Activated naive CD4-positive, alpha-beta T cell treated with Interleukin-2 at 50 U/mL for 16 hours (primary cell): ENCODE measurements at places on chromosomes 16 and 17.

DNA sequence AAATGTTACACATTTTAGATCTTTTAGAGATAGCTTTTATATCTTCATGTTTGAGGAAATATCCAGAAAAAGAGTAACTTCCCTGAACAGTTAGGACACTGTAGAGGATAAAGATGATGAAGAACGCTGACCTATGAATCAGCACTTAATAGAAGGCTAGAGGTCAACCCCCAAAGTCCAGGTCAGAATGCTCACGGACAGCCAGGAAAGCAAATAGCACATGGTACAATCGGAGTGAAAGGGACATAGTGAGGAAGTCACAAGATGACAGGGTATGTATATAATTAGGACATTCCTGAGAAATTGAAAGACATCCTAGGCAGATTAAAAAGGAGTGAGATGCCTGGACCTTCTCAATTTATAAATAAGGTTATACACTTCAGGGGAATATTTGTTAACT lies 55.1 kb upstream of the CNTNAP4 start:
- DNase-seq, result no peak

DNA sequence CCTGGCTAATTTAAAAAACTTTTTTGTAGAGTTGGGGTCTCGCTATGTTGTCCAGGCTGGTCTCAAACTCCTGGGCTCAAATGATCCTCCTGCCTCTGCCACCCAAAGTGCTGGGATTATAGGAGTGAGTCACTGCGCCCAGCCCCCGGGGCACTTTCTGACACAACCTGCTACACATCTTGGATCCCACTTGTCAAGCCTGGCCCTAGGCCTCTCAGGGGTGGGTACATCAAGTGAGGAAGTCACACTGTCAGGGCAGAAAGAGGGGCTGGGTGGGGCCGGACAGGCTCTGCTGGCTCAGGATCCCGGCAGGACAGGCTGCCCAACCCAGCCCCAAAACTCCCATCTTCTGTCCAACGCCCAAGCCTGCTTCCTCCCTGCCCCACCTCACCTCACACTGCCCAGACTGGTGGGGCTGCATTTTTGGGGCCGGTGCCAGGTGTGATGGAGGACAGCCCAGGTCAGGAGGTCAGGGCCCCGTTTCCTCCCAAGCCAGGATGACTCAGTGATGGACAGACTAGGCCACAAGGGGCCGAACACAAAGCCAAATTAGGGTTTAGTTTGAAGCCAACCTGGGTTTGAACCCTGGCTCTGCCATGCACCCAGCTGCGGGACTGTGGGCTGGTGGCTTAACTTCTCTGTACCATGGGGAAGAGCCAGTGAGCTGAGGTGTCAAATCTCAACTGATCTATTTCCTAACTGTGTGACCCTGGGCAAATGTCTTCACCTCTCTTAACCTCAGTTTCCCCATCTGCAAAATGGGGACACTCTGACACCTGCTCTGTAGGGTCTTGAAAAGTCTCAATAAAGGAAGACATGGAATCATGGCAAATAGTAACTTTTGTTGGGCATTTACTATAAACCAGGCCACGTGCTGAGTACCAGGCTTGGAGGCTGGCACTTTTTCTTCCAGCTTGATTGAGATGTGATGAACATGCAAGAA lies 8.9 kb upstream of the PPL start:
- no peak for DNase-seq

GRCh38 chr16:14436401-14436955 lies 193.6 kb downstream of the PARN start:
- no peak for DNase-seq

GRCh38 chr17:80498242-80498919 lies 22.0 kb upstream of the NPTX1 start:
- no peak for DNase-seq
